ENCODE measurements at places on chromosomes 5 and 9.

- DNase-seq = no peak
Measured at GRCh38 chr9:73131461-73131860, 20.2 kb upstream of the ANXA1 start.

GRCh38 chr5:142048272-142048671 lies 35.4 kb upstream of the GNPDA1 start:
- no peak for DNase-seq

DNA sequence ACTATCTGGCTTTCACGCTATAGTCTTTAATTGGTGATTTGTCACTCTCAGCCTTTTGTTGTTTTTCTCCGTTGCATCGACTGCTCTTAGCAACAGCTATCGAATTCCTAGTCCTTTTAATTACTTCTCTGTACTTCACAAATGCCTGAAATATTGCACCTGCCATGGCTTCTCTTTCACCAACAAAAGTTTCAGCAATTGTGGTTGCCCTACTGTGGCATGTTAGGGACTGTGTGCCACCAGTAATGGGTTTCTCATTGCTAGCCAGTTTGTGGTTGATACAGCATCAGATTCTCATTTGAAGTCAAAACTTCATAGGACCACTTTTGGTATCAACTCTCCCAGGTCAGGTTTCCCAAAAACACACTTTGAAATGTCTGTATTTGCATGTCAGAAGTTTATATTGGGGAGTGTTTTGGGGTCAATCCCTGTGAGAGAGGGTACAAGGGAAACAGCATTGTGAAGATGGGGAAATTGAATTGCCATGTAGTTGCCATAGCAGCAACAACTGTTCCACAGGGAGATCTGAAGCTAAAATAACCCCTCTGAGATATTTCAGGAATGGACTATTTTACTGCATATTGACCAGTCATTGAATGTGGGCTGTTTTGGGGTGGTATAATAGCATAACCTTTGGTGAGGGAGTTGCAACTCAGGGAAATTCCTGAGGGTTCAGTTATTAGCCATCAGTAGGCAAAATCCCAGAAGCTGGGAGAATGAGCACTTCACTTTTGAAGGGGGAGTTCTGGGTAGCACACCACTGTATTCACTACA lies 99.2 kb downstream of the WDR70 start:
- DNase-seq = no peak

DNA sequence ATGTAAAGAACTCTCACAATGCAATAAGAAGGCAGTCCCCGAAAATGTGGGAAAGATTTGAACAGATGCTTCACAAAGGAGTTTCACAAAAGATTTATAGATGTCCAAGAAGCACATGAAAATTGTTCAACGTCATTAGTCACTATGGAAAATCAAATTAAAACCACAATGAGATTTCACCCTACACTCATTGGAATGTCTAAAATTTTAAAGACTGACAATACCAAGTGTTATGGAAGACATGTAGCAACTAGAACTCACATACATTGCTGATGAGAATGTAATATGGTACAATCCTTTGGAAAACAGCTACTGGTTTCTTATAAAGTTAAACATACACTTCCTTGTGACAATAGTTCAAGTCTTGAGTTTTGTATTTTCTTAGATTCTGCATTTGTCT lies 11.0 kb upstream of the RECK start:
- no peak for DNase-seq

Measured in sciatic nerve (tissue), 2 donors.